T-cell (primary cell): ENCODE measurements at places on chromosomes 5 and 9.

DNA sequence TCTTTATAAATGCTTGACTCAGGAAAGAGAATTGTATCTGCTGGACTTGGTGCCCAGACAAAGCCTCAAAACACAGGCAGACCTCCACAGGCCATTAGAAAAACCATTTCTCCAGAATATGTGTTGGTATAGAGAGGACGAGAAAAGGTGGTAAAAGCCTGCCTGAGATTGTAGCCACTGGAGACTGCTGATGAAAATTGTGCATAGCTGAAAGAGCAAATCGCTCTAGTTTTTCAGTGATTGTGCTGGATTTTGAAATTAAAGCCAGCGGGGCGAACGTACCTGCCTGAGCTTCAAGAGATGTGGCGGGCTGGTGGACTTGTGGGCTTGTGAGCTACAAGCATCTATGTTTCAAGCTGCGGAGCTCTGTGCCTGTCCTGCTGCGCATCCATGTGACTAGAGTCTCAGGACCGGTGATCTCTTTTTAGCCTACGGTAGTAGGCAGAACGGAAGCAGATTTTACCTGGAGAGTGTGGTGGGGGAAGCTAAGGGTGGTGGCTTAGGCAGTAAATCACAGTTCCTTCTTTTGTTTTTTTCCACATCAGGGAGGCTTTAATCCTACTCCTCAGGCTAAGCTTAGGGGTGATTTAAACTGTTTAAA lies 193.6 kb downstream of the SREK1 start:
- no peak for DNase-seq

GRCh38 chr5:7762267-7762666 lies 88.7 kb downstream of the CFAP90 start:
- DNase-seq, result no peak

GRCh38 chr5:179409806-179410205 lies 64.5 kb upstream of the ADAMTS2 start:
- no peak for DNase-seq

DNA sequence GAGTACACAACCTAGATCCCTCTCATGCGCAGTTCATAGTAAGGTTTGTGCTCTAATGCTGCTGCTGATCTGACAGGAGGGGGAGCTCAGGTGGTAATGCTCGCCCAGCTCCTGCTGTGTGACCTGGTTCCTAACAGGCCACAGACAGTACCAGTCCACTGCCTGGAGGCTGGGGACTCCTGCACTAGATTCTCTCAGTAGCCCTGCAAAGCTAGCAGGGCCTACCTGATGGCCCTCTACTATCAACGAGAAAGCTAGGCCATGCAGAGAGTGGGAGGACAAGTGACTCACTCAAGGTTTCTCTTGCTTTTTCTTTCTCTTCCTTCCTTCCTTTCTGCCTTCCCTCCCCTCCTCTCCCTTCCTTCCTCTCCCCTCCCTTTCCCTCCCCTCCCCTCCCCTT lies 55.1 kb upstream of the TEX48 start:
- DNase-seq, result no peak

DNA sequence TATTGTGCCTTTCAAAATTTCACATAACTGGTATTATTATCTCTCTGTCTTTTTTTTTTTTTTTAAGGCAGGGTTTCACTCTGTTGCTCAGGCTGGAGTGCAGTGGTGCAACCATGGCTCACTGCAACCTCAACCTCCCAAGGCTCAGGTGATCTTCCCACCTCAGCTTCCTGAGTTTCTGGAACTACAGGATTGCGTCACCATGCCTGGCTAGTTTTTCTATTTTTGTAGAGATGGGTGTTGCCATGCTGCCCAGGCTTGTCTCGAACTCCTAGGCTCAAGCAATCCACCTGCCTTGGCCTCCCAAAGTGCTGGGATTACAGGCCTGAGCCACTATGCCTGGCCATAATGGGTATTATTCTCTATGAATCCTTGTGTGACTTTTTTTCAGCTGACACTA lies 402.3 kb upstream of the SMARCA2 start:
- no peak for DNase-seq
